Jurkat, Clone E6-1 (cell line): ENCODE measurements at places on chromosomes 11 and 22.
A peak's percentile ranks its signal among the peaks of the same experiment; 100 is the strongest.

- DNase-seq = no peak
Observed at GRCh38 chr22:29998627-29999384, 81.5 kb upstream of the HORMAD2 start.

DNA sequence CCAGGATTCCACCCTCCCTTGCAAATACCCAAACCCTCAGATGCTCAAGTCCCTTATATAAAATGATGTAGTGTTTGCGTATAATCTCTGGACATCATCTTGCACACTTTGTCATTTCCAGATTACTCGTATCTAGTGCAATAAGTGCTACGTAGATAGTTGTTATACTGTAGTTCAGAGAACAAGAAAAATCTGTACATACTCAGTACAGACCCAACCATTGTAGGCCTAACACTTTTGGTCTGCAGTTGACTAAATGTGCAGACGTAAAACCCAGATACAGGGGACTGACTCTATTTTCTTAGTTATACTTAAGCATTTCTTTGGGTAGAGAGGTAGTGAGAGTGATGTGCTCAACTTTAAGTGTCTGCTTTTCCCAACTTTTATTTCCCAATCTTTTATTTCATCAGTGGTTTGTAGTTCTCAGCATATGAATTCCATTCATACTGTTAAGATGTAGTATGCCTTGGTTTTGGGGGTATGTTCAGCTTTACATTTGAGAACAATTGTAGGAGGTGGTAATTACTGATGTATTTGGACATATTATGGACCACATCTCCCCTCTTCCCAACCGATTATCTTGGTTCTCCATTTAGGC is 43.9 kb downstream of the DDX6 start:
- no peak for DNase-seq

GRCh38 chr11:61034111-61034510 is 62.6 kb downstream of the CD6 start:
- DNase-seq = no peak

- DNase-seq = no peak
Observed at GRCh38 chr22:43066134-43066533, 23.1 kb downstream of the TTLL1 start.

GRCh38 chr11:93268287-93269040 is 62.1 kb upstream of the DEUP1 start:
- DNase-seq = no peak

DNA sequence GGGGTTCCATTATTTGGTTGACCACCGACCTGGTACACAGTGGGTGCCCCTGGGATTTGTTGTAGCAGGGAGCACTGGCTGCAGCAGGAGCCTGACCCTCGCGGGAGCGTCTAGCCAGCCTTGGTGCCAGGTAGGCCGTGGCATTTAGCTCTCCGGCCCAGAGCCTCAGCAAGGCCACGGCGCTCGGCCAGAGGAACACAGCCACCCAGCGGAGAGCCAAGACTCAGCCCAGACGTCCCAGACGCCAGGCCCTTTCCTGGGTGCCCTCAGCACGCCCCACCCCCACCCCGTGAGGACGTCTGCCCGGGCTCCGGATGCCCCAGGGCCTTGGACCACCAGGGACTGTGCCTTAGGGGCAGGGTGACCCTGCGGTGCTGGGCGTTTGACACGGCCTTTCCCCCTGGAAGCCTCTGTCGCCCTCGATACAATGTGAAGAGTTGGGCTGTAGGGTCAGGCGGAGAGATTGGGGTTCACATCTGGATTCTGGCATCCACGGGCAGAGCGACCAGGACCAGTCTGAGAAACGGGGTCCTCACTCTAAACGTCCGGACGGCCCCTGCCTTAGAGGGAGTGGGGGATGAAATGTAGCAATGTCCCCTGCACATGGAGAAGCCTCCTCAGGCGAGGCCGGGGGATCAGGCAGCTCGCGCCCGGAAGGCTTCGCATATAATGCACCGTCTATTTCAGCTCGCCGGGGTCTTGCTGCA is 99.2 kb upstream of the FGF3 start:
- no peak for DNase-seq

GRCh38 chr11:114162719-114163123 is 103.2 kb downstream of the ZBTB16 start:
- no peak for DNase-seq

GRCh38 chr11:1881442-1882264 is 10.0 kb downstream of the PRR33 start:
- no peak for DNase-seq

DNA sequence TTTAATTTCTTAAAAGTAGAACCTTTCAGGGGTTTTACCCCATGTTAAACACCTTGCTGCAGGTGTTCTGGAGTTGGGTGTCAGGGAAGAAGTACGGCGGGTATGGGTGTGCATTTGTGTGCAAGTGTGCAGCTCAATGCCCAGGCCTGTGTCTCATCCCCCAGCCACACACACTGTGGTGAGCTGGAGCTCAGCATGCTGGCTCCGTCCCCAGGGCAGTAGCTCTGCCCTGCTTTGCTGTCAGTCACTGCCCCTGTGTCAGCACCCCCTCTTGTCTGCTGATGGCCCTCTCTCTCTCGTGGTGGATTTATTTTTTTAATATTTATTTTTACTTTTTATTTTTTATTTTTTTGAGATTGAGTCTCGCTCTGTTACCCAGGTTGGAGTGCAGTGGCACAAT is 35.8 kb upstream of the MYO18B start:
- no peak for DNase-seq

DNA sequence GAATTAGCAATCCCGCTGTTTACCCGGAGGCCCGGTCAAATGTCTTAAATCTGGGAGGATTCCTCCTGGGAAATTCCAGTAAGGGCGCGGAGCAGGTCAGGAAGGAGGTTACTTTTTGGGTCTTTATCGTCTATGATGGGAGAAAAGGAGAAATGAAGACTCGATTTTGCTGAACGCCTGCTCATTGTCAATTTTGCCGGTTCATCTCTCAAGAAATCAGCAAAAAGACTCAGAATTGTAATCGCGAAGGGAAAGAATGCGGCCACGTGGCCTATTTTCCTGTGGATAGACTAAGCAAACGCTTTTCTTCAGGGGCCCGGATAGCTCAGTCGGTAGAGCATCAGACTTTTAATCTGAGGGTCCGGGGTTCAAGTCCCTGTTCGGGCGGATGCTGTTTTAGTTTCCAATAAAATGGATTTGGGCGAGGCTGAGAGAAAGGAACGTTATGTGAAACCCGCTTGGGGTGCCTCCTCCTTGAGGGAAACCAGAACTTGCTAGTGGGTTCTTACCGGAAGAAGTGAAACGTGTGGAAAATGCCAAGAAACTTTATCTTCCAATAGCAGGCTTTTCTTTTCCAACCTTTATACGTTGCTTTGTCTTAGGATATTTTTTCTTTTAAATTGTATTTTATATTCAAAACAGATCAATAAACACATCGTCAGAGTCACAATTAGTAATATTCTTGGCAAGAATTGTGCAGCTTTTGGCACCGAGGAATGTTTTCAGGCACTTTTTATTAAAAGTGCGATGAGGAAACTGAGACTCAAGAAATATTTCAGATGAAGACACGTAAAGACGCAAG is 45.0 kb downstream of the OR4D9 start:
- DNase-seq = peak; percentile 81

GRCh38 chr22:38327805-38328204 is 10.6 kb upstream of the CSNK1E start:
- no peak for DNase-seq

DNA sequence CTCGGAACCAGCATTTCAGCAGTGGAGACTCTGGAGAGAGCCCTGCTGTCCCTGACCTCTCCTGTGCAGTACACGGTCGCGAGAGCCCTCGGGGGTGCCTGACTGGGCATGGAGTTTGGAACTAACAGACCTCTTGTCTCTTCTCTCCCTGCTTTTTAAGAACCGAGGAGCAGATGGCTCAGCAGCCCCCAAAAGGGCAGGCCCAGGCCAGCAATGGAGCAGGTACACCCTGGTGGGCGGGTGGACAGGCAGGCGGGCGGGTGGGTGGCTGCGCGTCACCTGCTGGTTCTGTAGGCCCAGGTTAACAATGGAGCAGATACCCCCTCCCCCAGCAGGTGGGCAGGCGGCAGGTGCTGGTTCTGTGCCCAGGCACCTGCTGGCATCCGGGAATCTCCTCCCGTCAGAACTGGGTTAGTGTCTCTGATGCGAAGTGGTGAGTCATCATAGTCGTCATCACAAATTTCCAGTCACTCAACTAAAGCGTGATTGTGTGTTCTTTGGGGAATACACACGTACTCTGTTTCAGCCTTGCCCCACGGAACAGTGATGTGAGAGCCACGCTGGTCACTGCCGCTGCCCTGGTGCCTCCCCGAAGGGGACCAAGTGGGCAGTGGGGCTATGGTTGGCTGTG is 41.1 kb downstream of the GRAMD4 start:
- DNase-seq = no peak

GRCh38 chr22:41713004-41713403 is 13.7 kb downstream of the MEI1 start:
- DNase-seq = no peak

DNA sequence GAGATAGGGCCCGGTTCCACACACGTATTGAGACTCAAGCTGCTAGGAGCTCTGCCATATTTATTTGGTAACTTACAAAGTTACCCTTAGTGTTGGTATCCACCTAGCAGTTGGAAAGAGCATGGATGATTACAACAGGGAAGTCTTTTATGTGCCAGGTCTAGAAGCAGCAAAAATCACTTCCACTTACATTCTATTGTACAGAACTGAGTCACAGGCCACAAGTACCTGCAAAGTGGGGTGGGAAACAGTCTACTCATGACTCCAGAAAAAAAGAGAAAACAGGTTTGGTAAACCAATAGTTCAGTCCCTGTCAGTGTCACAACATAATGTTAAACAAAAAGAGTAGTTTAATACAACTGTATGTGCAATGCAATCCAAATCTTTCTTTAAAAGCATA is 279.6 kb upstream of the PITPNB start:
- DNase-seq = no peak

DNA sequence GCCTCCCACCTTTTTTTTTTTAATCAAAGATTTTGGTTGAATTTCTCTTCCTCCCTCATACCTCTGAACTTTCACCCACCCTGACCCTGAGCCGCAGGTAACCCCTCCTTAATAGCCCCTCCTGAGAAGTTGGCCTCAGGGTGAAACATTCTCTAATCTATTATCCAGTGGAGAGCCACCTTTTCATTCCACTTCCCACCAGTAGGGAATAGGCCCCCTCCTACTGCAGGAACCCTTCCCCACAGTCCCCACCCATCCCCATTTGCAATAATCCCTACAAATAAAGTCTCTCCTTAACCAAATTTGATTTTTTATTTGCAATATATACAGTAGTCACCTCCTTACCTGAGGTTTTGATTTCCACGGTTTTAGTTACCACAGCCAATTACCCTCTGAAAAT is 2.1 kb upstream of the SLC35F2 start:
- no peak for DNase-seq

GRCh38 chr22:46406791-46407190 is 71.3 kb downstream of the TRMU start:
- DNase-seq = no peak

DNA sequence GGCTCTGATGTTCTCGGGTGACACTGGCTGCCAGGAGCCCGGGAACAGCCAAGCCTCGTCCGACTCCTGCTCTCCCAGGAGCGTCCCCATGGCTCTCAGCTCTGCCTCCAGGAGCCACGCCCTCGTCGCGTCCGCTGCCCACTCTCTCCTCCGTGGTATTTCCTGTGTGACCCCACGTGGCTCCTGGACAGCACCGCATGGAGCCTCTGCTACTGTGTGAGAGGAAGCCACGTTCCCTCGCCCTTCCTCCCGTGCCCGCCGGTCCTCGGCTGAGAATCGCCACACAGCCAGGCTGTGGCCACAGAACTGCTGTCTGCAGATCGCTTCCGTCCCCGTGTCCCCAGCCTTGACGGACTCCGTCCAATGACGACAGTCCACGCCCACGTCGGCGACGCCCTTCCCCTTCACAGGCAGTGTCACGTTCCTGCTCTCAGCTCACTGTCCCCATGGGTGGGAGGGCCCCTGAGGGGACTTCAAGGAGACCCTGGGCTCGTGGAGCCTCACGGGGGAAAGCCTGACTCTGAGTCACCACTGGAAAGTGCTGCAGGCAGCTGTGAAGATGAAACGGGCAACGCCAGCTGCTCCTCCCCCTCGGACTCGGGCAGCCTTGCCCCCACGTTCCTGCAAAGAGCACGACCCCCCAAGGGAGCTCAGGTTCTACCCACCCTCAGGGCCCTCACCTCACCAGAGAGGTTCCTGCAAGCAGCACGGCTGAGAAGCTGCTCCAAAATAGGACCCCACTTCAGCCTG is 458.5 kb downstream of the BRD1 start:
- DNase-seq = no peak

GRCh38 chr11:123233280-123233974 is 38.4 kb upstream of the CLMP start:
- no peak for DNase-seq

GRCh38 chr11:105799728-105800462 is 190.0 kb downstream of the GRIA4 start:
- no peak for DNase-seq

DNA sequence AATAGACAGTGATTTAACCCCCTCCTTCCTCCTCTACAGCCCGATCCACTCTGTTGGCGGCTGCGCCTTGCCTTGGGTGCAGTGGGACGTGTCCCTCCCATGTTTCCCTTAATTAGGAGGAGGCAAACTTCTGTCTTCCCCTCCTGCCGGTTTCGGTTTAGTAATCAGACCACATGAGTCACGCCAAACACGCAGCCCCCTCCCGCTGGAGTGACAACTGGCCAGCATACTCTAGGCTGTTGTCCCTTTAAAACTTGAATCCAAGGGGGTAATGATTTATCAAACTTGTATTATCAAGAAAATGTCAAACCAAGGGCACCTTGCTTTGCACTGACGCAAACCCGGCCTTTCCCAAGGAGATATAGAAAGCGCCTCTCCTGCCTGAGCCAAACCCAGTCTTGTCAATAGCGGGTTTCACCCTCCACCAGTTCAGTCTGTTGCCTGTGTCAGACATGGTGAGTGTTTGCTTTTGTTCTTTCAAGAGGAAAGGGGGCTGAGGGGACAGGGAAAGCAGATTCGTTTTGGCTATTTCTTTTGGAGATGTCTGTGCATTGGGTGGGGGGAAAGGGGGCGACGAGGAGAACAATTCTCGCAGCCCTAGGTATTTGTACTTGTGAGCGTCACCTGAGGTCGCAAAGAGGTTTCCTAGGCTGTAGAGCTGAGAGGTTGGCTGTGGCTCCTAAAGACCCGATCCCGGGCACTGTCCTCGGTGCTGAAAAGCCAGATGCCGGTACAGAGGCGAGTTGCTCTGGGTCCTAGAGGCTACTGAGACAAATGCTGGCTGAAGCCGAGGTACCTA is at the start of gene SLC6A5:
Gene SLC6A5, plus strand, starts transcription at position 388 of the 799 bp plus-strand sequence. Its CDS starts 65 bp downstream, at position 453.
- DNase-seq = peak; percentile 19
